ENCODE measurements at places on chromosomes 16 and 17.

- peak; percentile 17 for DNase-seq
Measured at GRCh38 chr17:3012926-3013581, 50.4 kb downstream of the OR1D5 start.

DNA sequence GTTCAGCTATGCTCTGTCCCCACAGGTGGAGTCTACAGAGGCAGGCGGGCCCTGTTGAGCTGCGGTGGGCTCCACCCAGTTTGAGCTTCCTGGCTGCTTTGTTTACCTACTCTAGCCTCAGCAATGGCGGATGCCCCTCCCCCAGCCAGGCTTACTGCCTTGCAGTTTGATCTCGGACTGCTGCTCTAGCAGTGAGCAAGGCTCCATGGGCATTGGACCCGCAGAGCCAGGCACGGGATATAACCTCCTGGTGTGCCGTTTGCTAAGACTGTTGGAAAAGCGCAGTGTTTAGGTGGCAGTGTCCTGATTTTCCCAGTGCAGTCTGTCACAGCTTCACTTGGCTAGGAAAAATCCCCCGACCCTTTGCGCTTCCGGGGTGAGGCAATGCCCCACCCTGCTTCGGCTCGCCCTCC, 89.1 kb downstream of the BCAS3 start:
- DNase-seq: no peak

GRCh38 chr17:2909846-2910234, 113.6 kb downstream of the RAP1GAP2 start:
- no peak for DNase-seq

DNA sequence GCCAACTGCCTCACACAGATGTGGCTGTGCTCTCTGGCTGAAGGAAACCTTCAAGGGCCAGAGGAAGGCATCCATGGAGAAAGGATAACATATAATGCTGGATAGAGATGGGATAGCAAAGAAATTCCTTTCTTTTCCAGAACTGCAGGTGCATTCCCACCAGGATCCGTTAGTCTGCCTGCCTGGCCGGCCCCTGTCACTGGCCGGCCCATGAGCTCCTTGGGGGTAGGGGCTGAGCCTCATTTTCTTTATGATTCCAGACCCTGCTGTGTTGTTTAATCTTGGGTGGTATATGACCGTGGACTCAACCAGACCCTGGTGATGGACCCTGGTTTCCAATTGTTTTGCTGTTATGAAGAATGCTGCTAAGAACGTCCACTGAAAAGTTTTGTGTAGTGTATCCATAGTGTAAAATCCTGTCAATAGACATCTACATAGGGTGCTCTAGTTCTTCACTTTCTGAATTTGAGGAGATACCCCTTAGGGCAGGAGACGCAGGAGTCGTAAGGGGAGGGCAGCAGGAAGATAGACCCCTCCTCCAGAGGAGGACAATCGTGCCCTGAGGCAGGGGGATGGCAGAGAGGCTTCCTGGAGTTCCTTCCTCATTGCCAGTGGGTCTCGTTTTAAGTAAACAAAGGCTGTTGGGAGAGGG, 93.4 kb downstream of the IRX3 start:
- no peak for DNase-seq

DNA sequence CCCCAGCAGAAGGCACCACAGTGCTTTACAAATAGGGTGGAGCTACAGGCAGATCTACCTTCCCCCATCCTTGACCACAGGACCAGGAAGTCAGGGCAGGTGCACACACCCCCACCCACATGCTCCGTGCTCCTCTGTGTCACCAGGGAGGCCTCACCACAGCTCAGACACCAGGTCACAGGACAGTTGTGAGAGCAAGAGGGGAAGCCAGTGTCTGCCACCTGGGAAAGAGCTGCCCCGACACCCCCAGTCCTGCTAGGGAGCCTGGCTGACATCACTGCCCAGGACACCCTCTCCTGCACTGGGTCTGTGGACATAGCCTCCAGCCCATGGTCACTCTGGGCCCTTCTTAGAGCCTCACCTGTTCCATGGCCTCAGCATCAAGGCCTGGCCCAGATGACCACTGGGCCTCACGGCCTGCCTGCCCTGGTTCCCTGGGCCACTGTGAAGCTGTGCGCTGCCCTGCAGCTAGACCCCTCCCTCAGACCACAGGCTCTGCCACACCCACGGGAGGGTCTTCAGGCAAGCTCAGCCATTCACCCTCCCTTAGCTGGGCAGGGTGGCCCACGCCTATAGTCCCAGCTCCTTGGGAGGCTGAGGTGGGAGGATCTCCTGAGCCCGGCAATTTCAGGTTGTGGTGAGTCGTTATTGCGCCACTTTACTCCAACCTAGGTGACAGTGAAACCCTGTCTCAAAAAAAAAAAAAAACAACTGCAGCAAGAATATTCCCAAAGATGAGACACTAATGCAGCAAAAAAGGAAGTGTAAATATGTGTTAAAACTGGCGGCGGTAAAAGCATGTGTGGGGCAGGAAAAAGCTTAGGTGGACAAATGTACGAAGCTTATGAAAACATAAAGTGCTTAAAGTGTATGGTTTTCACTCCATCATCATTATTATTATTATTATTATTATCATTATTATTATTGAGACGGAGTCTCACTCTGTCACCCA, 14.2 kb downstream of the POLR3K start:
- DNase-seq: no peak

- DNase-seq: no peak
Measured at GRCh38 chr16:65774350-65774749, 592.1 kb upstream of the CDH5 start.

DNA sequence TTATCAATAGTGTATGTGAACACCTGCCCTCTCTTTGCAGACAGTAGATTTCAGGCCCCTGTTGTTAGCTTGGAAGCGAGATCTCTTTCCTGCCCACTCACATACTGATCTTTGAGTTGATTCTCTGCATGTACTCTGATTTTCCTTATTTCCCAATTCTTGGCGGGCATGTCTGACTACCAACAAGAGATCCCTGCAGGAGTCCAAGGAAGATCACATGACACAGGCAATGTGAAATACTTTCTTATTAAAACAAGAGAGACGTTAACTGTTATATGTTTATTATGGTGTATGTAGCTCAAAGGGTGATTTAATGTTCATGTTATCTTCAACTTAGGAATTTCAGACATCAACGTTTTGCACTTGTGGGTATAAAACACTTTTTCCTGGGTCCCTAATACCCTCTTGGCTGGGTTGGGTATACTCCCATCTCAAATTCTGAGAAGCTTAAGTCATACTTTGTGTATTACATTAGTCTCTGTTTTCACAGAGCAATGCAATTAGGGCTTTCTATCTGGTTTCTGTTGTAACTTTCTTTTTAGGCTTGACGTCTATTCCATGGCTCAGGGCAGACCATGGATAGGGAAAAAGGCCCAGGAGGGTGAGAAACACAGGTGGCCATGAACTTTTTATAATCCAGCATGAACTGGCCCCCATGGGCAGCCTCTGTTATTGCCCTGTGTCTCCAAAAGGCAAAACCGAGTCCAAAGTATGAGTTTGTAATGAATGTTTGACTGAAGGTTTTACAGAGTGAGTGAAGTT, 32.2 kb downstream of the HSD17B2 start:
- DNase-seq: no peak

DNA sequence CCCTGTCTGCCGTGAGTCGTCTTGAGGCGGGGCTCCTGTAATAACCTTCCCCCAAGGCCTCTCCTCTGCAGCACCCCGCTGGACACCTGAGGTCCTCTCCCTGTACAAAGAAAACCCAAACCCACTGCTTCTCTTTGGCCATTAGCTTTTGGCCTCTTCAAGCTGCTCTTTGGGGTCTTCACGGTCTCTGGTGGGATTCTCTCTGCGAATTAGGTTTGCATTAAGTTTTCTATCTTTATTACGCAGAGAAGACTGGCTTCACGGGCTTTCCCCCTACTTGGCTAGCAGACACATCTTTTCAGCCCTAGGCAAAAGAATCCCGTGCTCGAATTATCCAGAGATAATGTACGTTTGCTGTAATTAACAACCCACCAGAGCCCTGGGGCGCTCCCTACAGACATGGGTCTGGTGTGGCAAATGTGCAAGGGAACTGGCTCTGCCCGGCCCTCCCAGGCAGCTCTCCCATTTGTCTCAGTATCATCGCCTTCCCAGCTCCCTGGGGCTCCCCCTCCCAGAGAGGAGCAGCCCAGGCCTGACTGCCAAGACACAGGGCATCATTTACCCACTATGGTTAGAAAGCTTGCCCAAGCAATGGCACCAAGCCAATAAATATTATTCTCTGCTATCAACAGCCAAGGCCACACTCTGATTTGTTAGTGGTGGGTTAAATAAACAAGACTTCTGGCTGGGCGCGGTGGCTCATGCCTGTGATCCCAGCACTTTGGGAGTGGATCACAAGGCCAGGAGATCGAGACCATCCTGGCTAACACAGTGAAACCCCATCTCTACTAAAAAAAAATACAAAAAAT, 24.7 kb upstream of the KLHDC4 start:
- no peak for DNase-seq

- DNase-seq: peak; percentile 14
Measured at GRCh38 chr16:89785523-89786155, 30.8 kb downstream of the FANCA start.

- DNase-seq: no peak
Measured at GRCh38 chr16:2830355-2830695, 222 bp downstream of the ZG16B start.

DNA sequence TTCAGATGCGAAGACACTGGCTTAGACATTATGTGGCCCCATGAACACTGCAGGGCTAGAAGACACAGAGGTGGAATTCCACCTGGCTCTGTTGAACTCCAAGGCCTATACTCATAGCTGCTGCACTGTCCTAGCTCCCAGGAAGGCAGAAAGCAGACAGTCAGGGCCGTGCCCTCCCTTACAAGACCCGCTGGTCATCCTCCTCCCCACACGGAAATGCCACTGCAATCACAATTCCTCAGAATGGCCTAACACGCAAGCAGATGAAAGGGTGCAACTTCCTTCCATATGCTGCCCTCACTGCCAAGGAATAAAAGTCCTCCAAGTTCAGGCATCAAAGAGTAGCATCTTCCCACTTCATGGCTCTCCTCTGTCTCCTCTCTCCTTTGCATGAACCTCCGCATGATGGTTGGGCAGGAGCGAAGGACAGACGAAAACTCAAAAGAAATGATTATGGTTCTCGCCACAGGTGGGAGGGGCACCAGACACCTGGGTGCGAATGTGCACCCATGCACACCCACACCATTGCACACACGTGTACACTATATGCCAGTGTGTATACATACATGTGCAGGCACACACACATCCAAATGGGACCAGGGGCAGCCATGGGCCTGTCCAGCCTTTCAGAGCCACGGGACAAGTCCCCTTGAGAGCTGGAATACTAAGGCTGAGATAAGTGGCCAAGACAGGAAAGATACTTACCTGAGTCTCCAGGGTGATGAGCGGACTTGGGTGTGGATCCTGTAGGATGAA, 113.3 kb downstream of the XYLT1 start:
- DNase-seq: no peak

- DNase-seq: no peak
Measured at GRCh38 chr17:81246343-81246670, 7.2 kb downstream of the NDUFAF8 start.
